ENCODE measurements at places on chromosomes 1 and 21. TPM values are rescaled to one million over a fixed set of nuclear protein-coding genes. Genes with fewer than 3 reads are reported as not detected.
A peak's percentile ranks its signal among the peaks of the same experiment; 100 is the strongest.

GRCh38 chr1:49229555-49229954 lies 452.9 kb upstream of the BEND5 start:
- H3K27ac ChIP-seq: no peak overlapping the region
- DNase-seq: no peak
- no peaks in the 10 kb centered on the region for H3K4me1 ChIP-seq
- H3K27me3 ChIP-seq: no peaks in the 10 kb centered on the region
- H3K36me3 ChIP-seq: no peaks in the 10 kb centered on the region

DNA sequence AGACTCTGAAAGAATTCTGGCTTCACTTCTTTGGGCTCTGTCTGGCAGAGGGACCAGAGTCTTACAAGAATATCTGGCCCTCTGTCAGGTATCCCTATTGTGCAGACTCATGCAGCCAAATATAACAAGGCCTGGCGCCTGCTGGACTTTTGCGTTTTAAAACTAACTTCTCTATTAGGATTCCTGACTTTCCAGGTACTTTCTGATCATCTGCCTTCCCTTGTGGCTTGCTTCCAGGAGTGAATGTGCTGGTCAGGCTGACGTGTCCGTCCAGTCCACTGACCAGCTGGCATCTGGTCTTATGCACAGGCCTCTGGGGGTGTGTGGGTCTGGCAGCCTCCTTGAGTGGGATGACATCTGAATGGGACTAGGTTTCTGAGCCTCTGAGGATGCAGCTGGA lies 8.6 kb upstream of the RAB29 start:
- H3K27me3 ChIP-seq: no peaks in the 10 kb centered on the region
- no peak for DNase-seq
- peaks cover 17% of the 10 kb centered on the region for H3K4me1 ChIP-seq
- H3K4me3 ChIP-seq: no peak overlapping the region
- peak overlapping the region; percentile 57 for H3K27ac ChIP-seq

- peaks cover 31% of the 10 kb centered on the region for H3K27me3 ChIP-seq
- H3K27ac ChIP-seq: no peak overlapping the region
- peak overlapping the region; percentile 32 for H3K4me3 ChIP-seq
- DNase-seq: peak; percentile 48
- H3K36me3 ChIP-seq: no peaks in the 10 kb centered on the region
These were observed 177.3 kb downstream of the CAMTA1 start for GRCh38 chr1:6962478-6962995.

DNA sequence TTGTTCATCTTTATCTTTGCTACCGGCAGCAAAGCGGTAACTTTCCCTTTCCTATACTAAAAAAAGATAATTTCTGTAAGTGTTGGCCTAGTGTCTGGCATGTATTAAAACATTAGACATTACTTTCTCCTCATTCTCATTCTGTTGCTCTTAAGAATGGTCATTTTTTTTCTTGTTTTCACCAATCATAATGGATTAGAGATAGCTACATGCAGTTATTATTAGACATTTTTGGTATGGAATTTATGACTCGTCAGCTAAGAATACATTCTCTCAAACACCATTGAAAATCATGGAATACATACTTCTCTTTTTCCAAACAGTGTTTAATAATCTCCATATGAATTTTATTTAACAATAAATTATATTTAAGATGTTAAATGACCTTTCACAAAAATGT lies 1154.6 kb downstream of the BRINP3 start:
- DNase-seq: no peak
- no peak overlapping the region for H3K27ac ChIP-seq

GRCh38 chr1:91725618-91725988 lies 160.3 kb downstream of the TGFBR3 start:
- peaks cover 43% of the 10 kb centered on the region for H3K36me3 ChIP-seq
- no peak overlapping the region for H3K4me3 ChIP-seq
- peaks cover 18% of the 10 kb centered on the region for H3K4me1 ChIP-seq

Gene OR10Z1
- not detected for total RNA-seq
